ENCODE measurements at places on chromosomes 4 and X. TPM values are rescaled to one million over a fixed set of nuclear protein-coding genes. Genes with fewer than 3 reads are reported as not detected.
A peak's percentile ranks its signal among the peaks of the same experiment; 100 is the strongest.

DNA sequence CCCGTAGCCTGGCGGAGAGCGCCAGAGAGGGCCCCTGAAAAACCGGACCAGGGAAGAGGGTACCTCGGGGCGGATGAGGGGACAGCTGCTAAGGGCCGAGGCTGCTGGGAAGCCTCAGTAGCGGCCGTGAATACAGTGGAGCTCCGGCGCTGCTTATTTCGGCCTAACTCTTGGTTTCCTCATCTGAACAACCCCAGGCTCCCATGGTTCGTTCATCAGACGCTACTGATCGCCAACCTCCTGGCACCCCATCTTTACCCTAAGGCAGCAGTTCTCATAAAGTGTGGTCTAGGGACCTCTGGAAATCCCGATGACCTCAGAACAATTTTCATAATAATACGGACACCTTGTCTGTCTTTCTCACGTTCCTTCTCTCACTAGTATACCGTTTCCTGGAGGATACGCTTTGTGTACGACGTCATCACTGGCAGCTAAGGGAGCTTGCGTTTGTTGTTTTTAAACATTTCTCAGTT lies 645 bp upstream of the RAB28 start:
- peak; percentile 58 for DNase-seq

DNA sequence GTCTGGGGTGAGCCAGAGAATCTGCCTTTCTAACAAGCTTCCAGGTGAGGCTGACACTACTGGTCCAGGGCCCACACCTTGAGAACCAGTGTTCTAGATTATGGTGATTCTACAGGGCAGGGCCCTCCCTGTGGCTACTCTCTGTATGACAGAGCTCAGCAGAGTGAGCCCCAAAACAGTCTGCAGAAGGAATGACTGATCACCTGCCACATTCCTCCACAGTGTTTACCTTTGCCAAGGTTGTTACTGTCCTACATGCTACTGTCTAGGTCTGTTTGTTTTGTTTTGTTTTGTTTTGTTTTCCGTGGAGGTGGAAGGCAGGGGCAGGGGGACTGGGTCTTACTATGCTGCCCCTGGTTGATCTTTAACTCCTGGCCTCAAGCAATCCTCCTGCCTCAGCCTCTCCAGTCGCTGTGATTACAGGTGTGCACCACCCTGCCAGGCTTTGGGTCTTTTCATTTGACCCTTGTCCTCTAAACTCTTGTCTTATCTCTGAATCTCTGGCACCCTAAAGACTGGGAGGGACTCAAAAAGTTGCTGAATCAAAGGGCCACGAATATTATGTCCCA lies 45.1 kb downstream of the MAP7D2 start:
- no peak for DNase-seq

- peak; percentile 65 for DNase-seq
These were observed 95.4 kb upstream of the PLAC1 start for GRCh38 chrX:134753718-134754008.

DNA sequence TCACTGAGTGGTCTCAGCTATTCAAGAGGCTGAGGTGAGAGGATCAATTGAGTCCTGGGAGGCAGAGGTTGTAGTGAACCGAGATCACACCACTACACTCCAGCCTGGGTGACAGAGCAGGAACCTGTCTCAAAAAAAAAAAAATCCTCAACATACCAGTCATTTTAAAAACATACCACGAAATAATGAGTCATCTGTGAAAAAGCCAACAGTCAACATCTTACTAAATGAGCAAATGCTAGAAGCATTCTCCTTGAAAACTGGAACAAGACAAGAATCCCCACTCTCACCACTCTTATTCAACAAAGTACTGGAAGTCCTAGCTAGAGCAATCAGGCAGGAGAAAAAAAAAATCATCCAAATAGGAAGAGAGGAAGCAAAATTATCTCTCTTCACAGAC lies 104.0 kb upstream of the ARHGEF9 start:
- peak; percentile 41 for DNase-seq

DNA sequence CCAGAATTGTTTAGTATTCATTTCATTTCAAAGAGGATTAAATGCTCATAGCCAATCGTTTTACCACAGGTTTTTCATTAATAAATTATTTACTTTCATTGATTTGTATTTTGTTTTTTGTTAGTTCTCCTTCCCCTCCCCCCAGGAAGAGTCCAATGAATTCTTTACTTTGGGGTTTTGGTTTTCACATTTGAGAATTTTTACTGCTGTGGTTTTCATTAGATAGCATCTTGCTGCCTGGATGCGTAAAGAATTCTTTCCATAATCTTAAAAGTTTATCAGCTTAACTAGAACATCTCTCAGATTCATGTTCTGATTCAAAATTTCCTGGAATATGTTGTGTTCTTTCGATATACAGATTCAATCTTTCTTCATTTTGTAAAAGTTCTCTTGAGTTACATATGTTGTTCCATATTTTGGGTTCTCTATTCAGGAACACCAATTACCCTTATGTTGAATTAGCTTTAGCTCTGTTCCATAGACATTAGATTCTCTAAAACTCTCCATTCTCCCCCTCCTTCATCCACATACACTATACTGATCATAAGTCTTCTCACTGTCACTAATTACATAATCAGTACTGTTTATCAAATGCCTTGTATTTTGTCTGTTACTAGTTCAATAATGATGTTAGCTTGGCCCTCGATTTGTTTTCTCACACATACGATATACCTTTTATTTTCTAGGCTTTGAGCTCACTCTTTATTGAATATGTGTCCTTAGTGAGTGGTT lies 184.4 kb downstream of the CAMK2D start:
- no peak for DNase-seq

DNA sequence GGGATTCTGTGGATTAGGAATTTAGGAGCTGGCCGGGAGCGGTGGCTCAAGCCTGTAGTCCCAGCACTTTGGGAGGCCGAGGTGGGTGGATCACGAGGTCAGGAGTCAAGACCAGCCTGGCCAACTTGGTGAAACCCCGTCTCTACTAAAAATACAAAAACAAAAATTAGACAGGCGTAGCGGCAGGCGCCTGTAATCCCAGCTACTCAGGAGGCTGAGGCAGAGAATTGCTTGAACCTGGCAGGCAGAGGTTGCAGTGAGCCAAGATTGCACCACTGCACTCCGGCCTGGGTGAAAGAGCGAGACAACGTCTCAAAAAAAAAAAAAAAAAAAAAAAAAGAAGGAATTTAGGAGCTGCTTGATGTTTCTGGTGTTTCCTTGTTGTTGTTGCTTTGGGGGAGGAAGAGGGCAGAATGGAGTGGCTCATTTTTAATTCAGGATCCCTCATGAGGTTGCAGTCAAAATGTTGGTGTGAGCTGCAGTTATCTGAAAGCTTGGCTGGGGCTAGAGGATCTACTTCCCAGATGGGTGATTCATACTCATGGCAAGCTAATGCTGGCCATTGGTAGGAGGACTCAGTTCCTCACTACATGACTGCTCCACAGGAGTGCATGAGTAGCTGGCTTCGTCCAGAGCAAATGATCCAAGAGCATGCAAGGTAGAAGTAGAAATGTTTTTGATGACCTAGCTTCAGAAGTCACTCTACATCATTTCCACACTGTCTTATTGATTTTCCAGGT lies 26.5 kb upstream of the JADE1 start:
- peak; percentile 58 for DNase-seq

DNA sequence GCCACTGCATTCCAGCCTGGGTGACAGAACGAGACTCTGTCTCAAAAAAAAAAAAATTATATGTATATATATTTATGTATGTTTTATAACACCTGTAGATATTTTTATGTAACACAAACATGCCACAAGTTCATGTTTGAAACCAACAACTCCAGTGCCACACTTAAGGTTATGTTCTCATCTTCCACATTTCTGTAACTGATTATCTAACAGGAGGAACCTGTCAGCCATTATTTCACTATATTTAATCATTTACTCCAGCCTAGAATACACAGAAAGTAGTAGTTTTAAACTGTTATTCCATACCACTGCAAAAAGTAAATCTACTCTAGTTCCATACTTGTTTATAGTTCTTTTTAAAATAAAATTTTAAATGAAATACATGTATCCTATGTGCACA lies 32.3 kb downstream of the MCUB start:
- no peak for DNase-seq

GRCh38 chrX:1558761-1559468 lies 21.9 kb upstream of the P2RY8 start:
- DNase-seq, result no peak

Gene CENPVL1
- total RNA-seq, result not detected

Gene DGKK
- total RNA-seq, result not detected

DNA sequence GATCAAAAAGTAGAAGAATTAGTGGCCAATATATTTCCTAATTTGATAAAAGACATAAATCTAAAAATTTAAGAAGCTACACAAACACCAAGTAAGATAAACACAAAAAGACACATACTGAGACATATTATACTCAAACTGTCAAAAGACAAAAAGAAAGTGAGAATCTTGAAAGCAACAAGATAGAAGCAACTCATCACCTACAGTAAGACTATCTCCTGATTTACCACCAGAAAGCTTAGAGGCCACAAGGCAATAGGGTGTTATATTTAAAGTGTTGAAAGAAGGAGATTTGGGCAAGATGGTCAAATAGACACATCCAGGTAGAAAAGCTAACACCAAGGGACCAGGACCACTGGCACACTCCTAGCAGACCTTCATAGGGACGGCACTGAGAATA lies 79.4 kb downstream of the ITM2A start:
- no peak for DNase-seq

GRCh38 chr4:71195924-71196323 lies 142.9 kb upstream of the SLC4A4 start:
- peak; percentile 87 for DNase-seq

DNA sequence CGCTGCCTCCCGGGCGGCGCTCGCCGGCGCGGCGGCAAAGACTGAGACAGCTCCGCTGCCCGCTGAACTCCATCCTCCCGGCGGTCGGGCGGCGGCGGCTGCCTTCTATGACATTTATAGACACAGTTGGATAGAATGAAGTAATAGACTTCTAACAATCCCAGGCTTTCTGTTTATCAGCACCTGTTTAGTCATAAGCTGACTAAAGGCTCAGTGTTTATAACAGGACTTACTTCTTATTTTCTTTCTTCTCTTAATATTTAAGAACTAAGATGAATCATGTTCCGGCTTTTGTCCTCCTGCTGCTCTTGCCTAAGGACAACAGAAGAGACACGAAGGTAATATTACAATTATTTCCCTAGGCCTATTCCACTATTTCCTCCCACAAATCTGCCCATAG lies 3.9 kb downstream of the ARL13A start:
- peak; percentile 87 for DNase-seq

Gene GDPD2
- total RNA-seq, result not detected

Gene CSN2
- not detected for total RNA-seq

DNA sequence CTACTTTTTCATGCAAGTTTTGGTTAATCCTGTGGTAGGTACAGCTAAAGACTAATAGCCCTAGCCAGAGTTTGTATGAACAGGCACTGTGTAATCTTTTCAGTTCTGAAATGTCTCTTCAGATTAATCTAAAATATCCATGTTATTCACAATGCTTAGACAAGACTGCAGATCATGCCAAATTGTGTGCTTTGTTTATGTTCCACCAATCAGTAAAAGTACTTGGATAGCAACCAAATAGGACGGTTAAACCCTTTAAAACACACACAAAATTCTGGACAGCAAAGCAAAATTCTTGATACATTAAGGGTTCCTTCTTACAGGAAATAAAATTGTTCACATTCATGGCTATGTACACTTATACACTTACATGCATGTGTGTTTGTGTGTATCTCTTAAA lies 139.1 kb downstream of the KLHL13 start:
- peak; percentile 34 for DNase-seq

Gene SPANXN3
- not detected for total RNA-seq

Gene NXF2
- not detected for total RNA-seq
